GM13976 (cell line): ENCODE measurements at places on chromosomes 2 and 18.

DNA sequence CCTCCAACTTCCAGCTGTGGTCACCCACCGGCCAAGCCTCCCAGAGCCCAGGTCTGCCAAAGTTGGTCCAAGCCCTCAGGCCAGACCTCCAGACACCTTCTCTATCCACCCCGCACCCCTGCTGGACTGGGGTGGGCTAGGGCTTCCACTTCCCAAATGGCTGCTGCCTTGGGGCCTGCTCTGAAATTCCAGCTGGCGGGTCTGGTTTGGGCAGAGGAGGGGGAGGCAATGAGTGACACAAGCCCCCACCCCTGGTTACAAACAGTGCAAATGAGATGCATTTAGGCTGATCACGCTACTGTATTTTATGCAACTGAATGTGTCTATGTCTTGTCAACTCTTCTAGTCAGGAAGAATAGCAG, 14.6 kb downstream of the POU3F3 start:
- no peak for DNase-seq

DNA sequence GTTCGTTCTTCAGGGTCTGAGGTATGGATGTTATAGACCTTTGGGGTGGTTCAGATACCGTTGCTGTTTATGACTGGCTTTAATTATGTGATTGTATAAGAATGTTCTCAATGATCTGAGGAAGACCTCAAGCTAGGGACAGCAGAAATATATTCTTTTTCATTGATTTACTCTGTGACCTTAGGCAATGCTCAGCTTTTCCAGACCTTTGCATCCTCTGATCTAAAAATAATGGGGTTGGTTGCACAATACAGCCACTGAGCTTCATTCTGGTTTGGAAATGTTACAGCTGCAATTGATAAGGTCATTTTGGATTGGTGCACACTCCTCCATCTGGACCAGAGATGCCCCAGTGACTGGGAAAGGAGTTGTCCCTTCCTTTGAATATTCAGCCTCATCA, 17.2 kb upstream of the CABYR start:
- DNase-seq, result no peak

- no peak for DNase-seq
These were observed 387.6 kb downstream of the ZEB2 start for GRCh38 chr2:144132357-144132756.

DNA sequence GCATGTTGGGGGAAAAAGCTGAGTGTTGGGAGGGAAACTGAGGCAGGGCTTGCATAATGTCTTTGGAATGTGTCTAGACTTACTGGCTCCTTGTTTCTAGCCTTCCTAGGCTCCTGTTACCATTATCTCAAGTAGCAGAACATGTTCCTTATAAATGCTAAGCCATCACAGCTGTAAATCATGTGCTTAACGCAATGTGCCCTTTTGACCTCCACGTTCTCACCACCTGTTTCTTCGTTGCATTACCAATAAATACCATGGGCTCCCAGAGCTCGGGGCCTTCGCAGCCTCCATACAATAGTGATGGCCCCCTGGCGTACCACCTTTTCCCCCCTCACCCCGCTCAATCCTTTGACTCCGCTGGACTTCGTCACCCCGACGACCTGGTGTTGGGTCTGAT, 54.0 kb upstream of the CWC22 start:
- DNase-seq, result no peak

GRCh38 chr2:120938045-120938771, 202.5 kb downstream of the GLI2 start:
- no peak for DNase-seq

- no peak for DNase-seq
These were observed 69.6 kb downstream of the ZNF516 start for GRCh38 chr18:76425146-76426131.

DNA sequence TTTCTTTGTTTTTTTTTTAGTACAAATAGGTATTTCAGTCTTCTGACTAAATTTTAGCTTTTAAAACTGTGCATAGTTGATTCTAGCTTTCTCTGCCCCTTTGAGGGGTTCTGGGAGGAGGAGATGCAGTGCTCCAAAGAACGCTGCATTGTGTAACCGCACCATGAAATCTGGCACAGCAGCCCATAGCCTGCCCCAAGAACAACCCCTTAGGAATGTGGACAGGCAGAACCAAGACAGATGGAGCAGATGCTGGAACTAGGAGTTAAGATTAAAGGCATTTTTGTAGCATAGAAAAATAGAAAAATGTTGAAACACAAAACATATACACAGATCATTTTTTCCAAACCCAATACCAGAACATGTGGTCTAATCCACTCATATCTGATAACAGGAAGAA, 187.5 kb downstream of the SCG2 start:
- no peak for DNase-seq

DNA sequence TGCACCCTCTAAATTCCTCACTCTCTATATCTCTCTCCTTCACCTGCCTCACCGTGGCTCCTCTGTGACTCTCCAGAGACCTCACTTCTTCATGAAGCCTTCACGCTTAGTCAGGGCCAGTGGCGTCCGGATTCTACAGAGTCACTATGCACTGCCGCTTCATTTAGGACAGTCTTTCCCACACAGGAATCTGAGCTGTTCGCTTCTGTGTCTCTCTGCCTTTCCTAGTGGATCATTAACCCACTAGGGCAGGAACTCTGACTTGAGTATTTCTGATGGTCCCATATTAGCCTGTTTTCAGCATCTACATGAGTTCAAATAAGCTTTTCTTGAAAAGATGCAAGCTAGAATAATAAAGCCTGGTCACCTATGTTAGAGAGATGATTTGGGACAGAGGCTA, 180.2 kb upstream of the DOK6 start:
- DNase-seq, result no peak

DNA sequence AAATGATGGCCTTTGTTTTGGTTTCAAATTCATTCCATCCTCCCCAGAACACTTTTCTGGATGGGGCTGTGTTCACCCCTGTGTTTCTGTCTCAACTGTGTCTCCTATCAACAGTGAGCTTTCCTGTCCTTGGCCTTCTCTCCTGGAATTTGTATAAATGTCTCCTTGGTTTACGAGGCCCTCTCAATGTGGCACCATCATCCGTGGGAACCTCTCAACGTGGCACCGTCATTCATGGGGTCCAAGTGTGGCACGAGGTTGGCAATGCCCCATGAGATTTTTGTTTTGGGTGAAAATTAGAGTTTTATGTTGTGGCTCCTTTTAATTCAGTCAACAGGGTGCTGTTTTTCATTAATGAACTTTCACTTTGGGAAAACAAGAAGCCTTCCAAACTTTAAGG, 280.7 kb upstream of the SALL3 start:
- DNase-seq, result no peak
